ENCODE measurements at places on chromosomes 16 and 17. TPM values are rescaled to one million over a fixed set of nuclear protein-coding genes. Genes with fewer than 3 reads are reported as not detected.

Gene HSD11B2
- 1.6 TPM for total RNA-seq

Gene ENPP7
- total RNA-seq, result not detected

- no peaks in the 10 kb centered on the region for H3K27me3 ChIP-seq
- no peak overlapping the region for H3K4me3 ChIP-seq
- H3K4me1 ChIP-seq, result peaks cover 34% of the 10 kb centered on the region
- DNase-seq, result no peak
- no peak overlapping the region for H3K27ac ChIP-seq
- H3K36me3 ChIP-seq, result no peaks in the 10 kb centered on the region
These were observed 111.3 kb upstream of the NOG start for GRCh38 chr17:56482229-56482628.

- H3K27ac ChIP-seq, result no peak overlapping the region
- peaks cover 13% of the 10 kb centered on the region for H3K4me1 ChIP-seq
- H3K27me3 ChIP-seq, result peaks cover 20% of the 10 kb centered on the region
- H3K36me3 ChIP-seq, result no peaks in the 10 kb centered on the region
- no peak overlapping the region for H3K4me3 ChIP-seq
- peak; percentile 62 for DNase-seq
These were observed 36.1 kb downstream of the WNT3 start for GRCh38 chr17:46782250-46782953.

DNA sequence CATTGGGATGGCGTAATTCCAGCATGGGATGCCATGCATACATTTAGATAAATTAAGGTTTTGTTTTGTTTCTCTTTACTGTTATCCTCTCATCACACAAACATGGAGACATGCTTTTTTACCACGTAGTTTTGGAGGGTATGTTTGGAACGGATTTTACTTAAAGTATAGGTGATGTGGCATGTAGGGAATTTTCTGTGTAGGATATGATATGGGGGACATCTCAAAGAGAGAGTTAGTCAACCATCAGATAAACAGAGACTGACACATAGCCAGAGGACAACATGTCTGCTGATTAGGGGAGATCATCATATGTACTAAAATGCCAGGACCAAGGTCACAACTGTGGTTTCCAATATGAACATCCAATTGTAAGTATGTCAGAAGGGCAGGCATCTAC lies 503.9 kb downstream of the HAPSTR1 start:
- H3K36me3 ChIP-seq, result no peaks in the 10 kb centered on the region
- DNase-seq, result no peak
- H3K27me3 ChIP-seq, result no peaks in the 10 kb centered on the region
- peaks cover 9% of the 10 kb centered on the region for H3K4me1 ChIP-seq
- H3K27ac ChIP-seq, result no peak overlapping the region

DNA sequence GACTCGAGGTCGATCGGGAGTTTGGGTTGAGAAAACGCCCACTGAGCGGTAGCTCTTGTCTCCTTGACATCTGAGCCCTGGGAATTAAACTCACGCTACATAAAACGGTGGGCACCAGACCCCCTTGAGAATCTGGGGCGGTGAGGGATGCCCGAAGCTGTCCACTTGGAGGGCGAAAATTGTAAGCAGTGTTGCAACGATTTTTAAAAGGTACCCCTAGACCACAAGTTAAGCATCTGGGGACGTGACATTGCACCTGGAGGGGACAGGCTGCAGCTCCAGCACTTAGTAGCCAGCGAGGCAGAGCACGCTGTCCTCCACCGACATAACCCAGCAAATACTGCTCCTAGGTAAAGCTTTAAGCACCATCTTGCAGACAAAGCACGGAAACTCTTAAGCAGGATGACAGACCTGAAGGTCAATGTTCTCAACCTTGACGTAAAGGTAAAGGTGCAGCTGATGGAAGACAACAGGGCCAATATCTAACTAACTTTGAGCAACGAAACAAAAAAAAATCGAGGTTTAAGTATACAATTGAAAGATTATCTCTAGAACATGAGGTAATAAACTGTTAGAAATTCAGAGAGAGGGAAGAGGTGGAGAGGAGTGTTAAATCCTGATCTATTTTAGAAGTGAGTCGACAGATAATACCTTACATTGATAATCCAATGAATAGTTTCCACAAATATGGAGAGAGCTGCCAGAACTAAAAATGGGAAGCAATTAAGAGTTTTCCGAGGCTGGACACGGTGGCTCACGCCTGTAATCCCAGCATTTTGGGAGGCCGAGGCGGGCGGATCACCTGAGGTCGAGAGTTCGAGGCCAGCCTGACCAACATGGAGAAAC lies 921 bp upstream of the CDR2 start:
- peaks cover 21% of the 10 kb centered on the region for H3K4me1 ChIP-seq
- H3K36me3 ChIP-seq, result no peaks in the 10 kb centered on the region
- DNase-seq, result peak; percentile 34
- H3K4me3 ChIP-seq, result peak overlapping the region; percentile 74

DNA sequence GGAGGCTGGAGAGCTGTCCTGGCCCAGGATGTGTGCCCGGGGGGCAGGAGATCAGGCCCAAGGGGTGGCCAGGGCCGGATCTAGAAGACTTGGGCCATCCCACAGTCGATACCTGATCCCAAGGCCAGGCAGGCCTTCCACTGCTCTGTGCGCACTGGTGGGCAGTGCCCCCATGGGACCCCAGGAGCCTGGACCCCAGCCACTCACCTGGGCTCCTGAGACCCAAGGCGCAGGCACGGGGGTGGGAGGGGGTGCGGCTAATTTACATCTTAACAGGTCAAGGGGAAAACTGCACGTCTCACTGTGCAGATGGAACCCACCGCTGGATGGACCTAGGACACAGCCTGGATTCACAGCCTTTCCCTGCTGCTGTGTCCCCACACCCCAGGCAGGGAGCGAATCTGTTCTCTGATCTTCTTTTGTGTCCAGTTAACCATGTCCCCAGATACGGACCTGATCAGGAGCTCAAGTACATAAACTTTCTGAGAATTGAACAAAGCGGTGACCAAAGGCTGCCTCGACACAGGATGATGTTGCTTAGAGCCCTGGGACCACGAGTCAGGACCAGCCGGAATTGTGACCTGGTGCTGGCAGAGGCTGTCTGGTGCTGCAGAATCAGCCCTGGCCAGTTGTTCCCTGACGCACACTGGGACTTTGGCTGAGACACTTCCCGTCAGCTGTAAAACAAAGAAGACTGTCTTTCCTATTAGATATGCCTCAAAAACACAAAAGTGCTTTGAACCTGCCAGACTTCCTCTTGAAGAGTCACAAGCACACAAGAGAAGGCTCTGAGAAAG lies 60.6 kb downstream of the TNFRSF13B start:
- H3K27me3 ChIP-seq, result no peaks in the 10 kb centered on the region
- H3K27ac ChIP-seq, result no peak overlapping the region
- H3K4me3 ChIP-seq, result no peak overlapping the region
- H3K36me3 ChIP-seq, result no peaks in the 10 kb centered on the region

Gene DRC7
- 0.41 TPM for total RNA-seq

DNA sequence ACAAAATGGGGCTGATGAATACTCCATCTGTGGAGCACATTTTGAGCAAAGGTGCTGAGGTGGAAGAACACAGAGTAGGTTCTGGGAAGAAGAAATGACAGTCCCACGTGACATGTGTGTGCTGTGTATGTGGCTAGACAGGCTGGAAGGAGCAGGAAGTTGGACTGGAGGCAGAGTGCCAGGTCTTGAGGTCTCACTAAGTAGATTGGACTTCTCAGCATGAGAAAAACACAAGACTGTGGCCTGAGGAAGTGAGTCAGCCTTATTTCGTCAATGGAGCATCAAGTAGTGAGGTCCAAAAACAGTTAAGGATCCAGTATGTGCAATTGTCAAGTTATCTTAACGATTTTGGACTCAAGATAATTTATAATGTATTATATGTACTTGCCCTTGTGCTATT lies 736.5 kb downstream of the KCNJ2 start:
- no peak for DNase-seq
- no peak overlapping the region for H3K27ac ChIP-seq
- no peaks in the 10 kb centered on the region for H3K36me3 ChIP-seq

Gene IGF2BP1
- 137 TPM for total RNA-seq

Gene GAST
- total RNA-seq, result not detected

DNA sequence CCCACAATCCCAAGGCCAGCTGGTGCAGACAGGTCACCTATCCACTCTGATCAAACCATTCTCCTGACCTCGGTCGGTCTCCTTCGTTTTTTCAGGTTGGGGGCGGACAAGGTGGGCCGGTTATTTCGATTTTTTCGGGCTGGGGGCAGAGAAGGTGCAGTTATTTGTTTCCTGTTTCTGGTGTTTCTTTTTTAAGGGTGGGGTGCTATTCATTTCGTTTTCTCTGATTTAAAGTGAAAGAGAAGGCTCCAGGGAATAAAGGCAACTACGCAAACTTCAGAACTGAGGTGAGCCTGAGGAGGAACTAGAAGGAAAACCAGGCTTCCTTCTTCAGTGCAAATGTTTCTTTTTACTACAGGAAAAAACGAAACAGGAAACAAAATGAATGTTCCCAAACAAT lies 64.8 kb downstream of the ANKRD11 start:
- H3K4me1 ChIP-seq, result peaks cover 18% of the 10 kb centered on the region
- DNase-seq, result no peak
- peak overlapping the region; percentile 6 for H3K27ac ChIP-seq
- H3K36me3 ChIP-seq, result no peaks in the 10 kb centered on the region
- no peaks in the 10 kb centered on the region for H3K27me3 ChIP-seq

DNA sequence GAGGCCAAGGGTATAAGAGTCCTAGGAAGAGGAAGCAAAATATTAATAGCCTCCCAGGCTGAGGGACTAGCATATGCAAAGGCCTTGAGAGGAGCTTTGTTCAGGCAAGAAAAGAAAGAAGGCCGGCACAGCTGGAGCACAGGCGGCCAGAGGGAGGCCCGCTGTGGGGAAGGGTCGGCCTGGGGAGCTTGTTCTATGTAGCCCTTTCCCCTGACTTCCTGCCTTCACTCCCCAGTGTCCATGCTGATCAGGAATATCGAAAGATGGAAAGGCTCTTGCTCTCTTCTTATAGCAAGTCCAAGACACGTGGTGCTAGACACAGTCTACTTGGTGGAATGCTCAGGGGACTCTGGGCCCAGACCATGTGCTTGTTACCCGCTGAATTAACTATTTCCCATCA lies 27.4 kb upstream of the HAS3 start:
- H3K4me1 ChIP-seq, result peaks cover 14% of the 10 kb centered on the region
- H3K4me3 ChIP-seq, result no peak overlapping the region
- H3K36me3 ChIP-seq, result no peaks in the 10 kb centered on the region
- H3K27me3 ChIP-seq, result peaks cover 9% of the 10 kb centered on the region

DNA sequence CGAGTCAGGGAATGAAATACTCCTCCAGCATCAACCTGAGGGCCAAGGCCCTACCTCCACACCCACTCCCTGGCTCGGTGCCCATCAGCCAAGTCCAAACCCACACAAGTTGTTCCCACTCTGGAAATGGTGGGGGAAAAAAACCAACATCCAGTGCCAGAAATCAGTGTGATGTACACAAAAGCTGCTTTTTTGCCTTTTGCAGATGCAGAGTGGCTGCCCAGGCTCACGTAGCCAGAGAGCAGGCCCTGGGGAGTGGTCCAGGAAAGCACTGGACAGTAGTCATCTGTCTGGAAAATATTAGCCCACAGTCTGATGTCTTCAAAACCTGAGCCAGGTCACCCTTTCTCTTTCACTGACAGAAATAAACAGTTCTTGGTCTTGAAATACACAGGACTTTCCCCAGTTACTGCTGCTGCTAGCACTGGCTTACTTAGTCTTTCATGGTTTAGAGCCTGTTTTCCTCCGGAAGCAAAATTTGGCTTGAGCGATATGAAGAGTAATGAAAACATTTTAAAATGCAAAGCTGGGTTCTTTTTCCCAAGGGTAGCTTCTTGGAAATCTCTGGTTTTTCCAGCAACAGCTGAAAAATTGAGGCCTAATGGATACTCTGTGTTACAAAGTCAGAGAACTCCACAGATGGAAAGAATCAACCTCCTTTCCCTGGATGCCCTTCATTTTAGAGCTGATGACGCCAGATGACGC lies 18.2 kb upstream of the NOS2 start:
- H3K36me3 ChIP-seq, result no peaks in the 10 kb centered on the region
- H3K27me3 ChIP-seq, result no peaks in the 10 kb centered on the region
- peaks cover 19% of the 10 kb centered on the region for H3K4me1 ChIP-seq
- no peak for DNase-seq
- H3K27ac ChIP-seq, result peak overlapping the region; percentile 38

- no peak overlapping the region for H3K27ac ChIP-seq
- no peaks in the 10 kb centered on the region for H3K4me1 ChIP-seq
- H3K27me3 ChIP-seq, result no peaks in the 10 kb centered on the region
- H3K36me3 ChIP-seq, result no peaks in the 10 kb centered on the region
- DNase-seq, result peak; percentile 81
These were observed 453.3 kb downstream of the KCNJ2 start for GRCh38 chr17:70622368-70623260.

DNA sequence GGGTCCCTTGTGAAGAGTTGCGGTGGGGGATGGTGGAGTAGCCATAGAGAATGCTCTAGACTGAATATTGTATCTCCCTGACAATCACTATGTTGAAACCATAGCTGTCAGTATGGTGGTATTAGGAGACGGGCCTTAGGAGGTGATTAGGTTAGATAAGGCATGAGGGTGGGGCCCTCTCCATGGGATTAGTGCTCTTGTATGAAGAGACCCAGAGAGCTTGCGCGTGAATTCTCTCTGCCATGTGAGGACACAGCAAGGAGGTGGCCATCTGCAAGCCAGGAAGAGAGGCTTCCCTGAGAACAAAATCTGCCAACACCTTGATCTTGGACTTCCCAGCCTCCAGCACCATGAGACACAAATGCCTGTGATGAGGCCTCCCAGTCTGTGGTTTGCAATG lies 34.5 kb upstream of the MGAT5B start:
- peaks cover 5% of the 10 kb centered on the region for H3K4me1 ChIP-seq
- H3K27me3 ChIP-seq, result no peaks in the 10 kb centered on the region
- H3K36me3 ChIP-seq, result no peaks in the 10 kb centered on the region
- DNase-seq, result no peak
- H3K4me3 ChIP-seq, result no peak overlapping the region
- H3K27ac ChIP-seq, result no peak overlapping the region

DNA sequence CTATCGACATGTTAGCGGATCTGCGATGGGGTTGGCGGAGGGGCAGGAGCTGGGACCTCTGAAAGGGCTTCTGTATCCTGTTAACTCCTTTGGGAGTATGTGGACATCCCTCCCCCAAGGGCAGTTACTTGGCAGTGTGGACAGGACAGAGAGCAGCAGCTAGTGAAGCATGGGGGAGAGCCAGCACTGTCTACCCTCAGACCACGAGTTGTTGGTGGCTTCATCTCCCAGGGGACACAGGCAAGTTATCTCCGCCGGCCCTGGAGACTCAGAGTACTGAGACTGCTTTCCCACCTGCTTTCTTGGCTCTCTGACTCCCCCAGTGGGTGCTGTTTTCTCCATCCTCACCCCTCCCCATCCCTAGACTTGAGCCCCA lies 5.3 kb upstream of the GFAP start:
- H3K4me3 ChIP-seq, result no peak overlapping the region
- no peaks in the 10 kb centered on the region for H3K27me3 ChIP-seq
- no peak overlapping the region for H3K27ac ChIP-seq
- DNase-seq, result no peak

Gene NPIPA7
- total RNA-seq, result 5.6 TPM
